Nephron progenitor cell (in vitro differentiated cells): ENCODE measurements at places on chromosomes 1 and 21.

GRCh38 chr1:115911294-115911693, 65.0 kb upstream of the SLC22A15 start:
- no peak for DNase-seq

DNA sequence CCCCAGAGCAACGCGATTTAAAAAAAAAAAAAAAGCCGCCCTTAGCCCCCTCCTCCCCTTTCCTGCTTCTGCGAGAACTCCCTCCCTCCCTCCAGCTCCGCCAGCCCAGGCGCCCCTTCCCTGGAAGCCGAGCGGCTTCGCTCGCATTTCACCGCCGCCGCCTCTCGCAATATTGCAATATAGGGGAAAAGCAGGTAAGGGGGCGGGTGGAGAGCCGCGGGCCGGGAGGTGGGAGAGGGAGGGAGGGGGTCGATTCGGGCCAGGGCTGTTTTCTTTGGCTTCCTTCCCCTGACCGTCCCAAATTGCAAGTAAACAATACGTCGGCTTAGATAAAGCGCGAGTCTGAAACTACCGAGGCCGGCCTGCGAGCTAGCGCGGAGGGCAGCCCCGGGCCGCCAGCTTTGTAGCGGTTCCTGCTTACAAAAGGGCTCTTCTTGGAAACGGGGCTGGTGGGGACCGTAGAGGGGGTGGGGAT, 408 bp downstream of the LMO4 start:
- DNase-seq, result peak; percentile 60

DNA sequence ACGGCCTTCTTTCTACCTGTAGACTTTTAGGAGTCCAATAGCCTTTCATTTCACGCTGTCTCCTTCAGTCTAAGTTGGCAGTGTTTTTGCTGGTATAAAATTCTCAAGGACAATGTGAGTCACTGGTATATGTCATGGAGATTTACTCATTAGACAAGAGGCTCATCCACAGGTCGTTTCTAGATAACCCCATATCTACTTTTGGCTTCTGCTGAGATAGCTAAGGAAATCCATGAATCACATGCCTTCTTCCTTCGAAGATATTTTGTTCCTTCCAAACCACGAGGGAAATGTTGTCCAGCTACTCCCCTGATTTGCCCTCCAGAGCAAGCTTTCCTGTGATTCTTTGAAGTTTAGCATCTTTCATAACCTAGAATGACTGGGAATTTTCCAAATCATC, 38.5 kb upstream of the KCNK1 start:
- no peak for DNase-seq

DNA sequence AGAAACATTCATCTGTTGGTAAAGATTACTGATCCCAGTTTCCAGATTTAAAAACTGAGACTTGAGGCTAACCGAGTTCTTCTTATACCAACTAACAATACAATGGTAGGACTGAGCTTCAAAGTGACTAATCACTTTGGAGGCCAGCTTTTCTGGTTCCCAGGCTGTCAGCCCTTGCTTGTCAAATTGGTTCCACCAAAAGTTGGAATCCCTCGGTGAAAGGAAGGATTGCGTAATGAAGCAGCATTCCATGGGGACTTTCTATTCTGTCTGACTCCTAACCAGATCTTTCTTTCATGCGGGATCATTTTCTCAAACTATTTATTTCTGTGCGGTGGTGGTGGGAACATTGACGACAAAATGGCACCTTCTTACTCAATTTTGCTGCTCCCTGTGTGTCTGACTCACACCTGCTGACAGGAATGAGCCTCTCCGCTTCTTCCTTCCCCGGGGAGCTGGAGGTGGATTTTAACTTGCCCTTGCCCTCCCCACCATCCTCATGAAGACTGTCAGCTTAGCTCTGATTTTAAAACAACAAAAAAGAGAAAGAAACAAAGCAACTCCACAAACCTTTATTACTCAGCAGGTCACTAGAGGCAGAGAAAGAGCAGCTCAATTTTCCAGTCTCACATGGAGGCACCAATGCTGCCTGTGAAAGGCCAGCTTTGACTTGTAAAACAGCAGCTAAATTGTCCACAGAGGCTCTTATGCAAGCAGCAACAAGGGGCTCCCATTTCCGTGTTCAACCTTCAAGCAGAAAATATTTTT, 32.9 kb upstream of the RASAL2 start:
- no peak for DNase-seq

- no peak for DNase-seq
These were observed 635.2 kb downstream of the SMYD3 start for GRCh38 chr1:245871915-245872314.

- DNase-seq, result no peak
These were observed 111.8 kb downstream of the GDAP2 start for GRCh38 chr1:117817629-117818028.

DNA sequence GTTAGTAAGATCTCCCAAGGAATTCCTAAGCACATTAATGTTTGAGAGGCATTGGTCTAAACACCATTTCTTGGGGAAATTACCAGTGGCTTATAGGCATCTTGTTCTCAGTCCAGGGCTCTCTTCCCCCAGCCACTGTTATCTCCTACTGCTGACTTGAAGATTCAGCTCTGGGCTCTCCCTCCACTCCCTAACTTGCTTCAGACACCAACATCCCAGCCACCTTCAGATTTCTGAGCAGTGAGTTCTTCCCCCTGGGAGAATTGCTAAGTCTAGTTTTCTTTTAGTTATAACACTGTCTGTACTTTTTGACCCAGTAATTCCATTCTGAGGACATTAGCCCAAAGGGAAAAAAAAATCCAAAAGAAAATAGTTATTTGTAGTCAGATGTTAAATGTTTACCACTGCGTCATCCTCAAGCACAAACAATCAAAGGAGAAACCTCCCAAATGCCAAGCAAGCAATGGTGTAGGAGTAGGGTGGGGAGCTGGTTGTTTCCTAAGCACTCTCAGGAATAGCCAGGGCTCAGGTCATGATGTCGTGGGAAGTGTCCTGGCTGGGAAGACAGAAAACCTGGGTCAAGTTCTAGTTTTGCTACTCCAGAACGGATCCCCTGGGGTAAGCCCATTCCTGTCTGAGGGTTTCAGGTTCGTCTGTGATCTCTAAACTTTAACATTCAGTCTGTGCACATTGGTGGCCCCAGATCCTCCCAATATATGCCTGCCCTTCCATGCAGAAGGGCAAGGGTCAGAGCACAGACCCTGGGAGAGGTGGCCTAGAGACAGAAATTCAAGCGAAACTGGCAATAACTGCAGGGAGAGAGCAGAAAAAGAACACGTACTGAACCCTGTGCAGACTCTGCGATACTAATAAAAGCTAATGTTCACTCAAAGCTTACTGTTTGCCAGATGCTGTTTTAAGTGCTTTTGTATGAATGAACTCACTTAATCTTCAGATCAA, 191.1 kb upstream of the FGGY start:
- no peak for DNase-seq

- DNase-seq, result peak; percentile 48
These were observed 7.7 kb upstream of the GPATCH4 start for GRCh38 chr1:156608981-156609380.

- no peak for DNase-seq
These were observed 19.4 kb upstream of the WASF2 start for GRCh38 chr1:27509127-27510080.

- DNase-seq, result no peak
These were observed 50.9 kb downstream of the PTGS2 start for GRCh38 chr1:186629341-186629740.

- DNase-seq, result peak; percentile 84
These were observed 35.1 kb downstream of the PTPRF start for GRCh38 chr1:43565600-43566360.

GRCh38 chr1:246232126-246232525, 275.0 kb downstream of the SMYD3 start:
- no peak for DNase-seq
